ENCODE measurements at places on chromosomes 3 and 15. TPM values are rescaled to one million over a fixed set of nuclear protein-coding genes. Genes with fewer than 3 reads are reported as not detected.

Gene EHHADH
- 2.5 TPM for total RNA-seq

Gene CD86
- not detected for total RNA-seq

Gene ENTPD3
- total RNA-seq: not detected

Gene TRIM71
- total RNA-seq: not detected

Gene GOLGA8T
- not detected for total RNA-seq

Gene PAQR9
- not detected for total RNA-seq

Gene PIF1
- total RNA-seq: 35.5 TPM

Gene KLHL25
- total RNA-seq: 4.4 TPM

Gene DUOXA2
- total RNA-seq: not detected

Gene ACAN
- 1.5 TPM for total RNA-seq

Gene STAB1
- total RNA-seq: not detected

Gene GNAT1
- not detected for total RNA-seq

Gene NEK10
- 1.9 TPM for total RNA-seq

Gene ADGRG7
- not detected for total RNA-seq

Gene CACNA2D2
- not detected for total RNA-seq

Gene LRRN1
- not detected for total RNA-seq

Gene ARNT2
- total RNA-seq: 21.2 TPM

Gene ELP6
- total RNA-seq: 79.6 TPM

Gene GOLGA6L4
- total RNA-seq: 0.83 TPM

Gene ZNF660
- 0.30 TPM for total RNA-seq

Gene CHRNA7
- total RNA-seq: 0.30 TPM

Gene PAK6
- total RNA-seq: 0.91 TPM

Gene SELENOS
- 71.5 TPM for total RNA-seq

Gene FOXB1
- not detected for total RNA-seq

Gene ANP32A
- 126 TPM for total RNA-seq

Gene MAP6D1
- total RNA-seq: 1.0 TPM

Gene CLDN11
- not detected for total RNA-seq

Gene GOLGA6A
- not detected for total RNA-seq

Gene COPB2
- 137 TPM for total RNA-seq

Gene IL17RB
- not detected for total RNA-seq

Gene SPINK8
- not detected for total RNA-seq

Gene MCF2L2
- total RNA-seq: 0.38 TPM

Gene FBXO40
- not detected for total RNA-seq

Gene HIGD2B
- total RNA-seq: 0.11 TPM

Gene ADAMTS17
- 6.0 TPM for total RNA-seq

Gene C2CD4A
- total RNA-seq: not detected

Gene OR5K2
- total RNA-seq: not detected

Gene CIDEC
- 0.38 TPM for total RNA-seq

Gene COL7A1
- 21.1 TPM for total RNA-seq

Gene CELSR3
- total RNA-seq: 7.3 TPM

Gene SAMD7
- total RNA-seq: not detected

Gene MITF
- 22.0 TPM for total RNA-seq

Gene SNRK
- total RNA-seq: 23.9 TPM

Gene KNL1
- total RNA-seq: 26.9 TPM

Gene CPN2
- not detected for total RNA-seq

Gene VPS33B
- total RNA-seq: 19.1 TPM

Gene CD96
- total RNA-seq: 108 TPM

Gene SOX14
- not detected for total RNA-seq

Gene COL6A6
- total RNA-seq: not detected

All from A375 (cell line).